ENCODE measurements at places on chromosomes 3 and 15.
A peak's percentile ranks its signal among the peaks of the same experiment; 100 is the strongest.

- no peak for DNase-seq
Measured at GRCh38 chr3:197542741-197543454, 12.9 kb downstream of the BDH1 start.

DNA sequence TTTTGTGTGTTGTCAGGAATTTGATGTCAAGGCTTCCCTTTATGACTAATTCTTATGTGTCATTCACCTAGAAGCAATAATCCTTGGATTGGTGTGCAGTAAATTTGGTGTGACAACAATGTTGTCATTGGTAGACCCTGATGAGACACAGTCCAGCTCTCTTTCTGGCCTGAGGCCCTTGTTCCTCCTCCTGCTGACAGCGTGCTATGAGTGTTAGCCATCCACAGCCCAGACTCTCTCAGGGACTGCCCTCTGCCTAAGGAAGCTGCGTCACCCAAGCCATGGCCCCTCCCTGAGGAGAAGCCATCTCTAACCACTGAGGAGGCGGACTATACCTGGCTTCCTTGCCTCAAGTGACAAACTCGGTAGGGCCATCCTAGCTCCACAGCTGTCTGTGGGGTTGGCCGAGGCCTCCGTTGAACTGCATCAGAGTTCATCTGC, 13.3 kb upstream of the TM4SF1 start:
- DNase-seq = no peak

DNA sequence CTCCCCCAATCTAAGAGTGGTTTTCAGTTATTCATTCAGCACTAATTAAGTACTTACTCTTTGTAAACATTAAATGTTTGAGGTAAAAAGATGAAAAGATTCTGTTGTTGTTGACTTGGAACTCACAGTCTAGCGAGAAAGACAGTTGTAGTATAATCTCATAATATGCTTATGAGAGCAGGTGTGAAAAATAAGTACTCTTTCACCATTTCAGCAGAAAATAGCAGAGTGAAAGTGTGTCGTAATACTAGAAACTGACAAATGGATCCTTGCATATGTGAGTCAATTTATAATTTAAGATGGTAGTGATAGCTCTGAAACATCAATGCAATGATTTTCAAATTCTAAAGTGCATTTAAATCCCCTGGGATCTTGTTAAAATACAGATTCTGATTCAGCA, 618.8 kb upstream of the CCDC54 start:
- no peak for DNase-seq

DNA sequence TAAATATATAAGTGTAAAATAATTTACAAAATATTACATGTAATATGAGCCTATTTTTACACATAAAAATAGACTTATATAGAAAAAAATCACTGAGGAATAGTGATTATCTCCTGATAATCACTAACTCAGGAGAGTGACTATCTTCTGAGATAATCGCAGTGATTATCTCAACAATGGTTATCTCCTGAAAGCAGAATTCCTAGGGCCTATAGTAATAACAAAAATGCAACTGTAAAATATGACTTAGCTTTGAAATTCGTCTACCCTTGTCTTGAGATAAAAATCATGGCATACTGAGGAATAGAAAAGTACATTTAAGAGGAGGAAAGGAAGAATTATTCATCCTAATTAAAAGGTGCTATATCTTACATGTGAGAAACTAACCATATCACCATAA, 117.0 kb upstream of the ASB14 start:
- DNase-seq = no peak

GRCh38 chr3:136898549-136898948, 36.5 kb downstream of the NCK1 start:
- no peak for DNase-seq

- no peak for DNase-seq
Measured at GRCh38 chr15:96181873-96182301, 148.6 kb upstream of the NR2F2 start.

DNA sequence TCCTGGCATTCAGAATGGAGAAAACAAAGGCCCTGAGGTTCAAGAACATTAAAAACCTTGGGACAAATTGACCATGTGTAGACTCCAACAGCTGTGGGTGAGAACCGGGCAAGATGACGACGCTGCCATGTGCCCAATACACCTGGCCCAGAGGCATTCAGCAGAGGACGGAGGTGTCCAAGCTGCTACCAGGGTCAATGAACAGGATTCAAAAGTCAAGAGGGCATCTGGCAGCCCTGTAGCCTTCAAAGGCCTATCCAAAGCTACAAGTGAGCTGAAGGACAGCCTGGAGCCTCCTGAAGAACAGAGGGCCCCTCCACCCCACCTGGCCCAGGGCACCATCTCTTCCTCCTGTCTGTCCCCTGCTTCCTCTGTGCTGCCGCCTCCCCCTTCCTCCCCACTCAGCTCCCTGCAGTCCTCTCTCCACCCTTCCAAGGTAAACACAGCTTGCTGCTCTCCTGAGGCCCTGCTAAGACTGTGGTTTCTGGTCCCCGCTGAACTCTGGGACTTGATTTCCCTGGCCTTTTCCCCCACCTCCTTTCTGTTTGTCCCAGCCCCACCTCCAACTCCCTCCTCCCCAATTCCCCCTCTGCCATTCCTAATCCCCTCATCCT, 57.5 kb downstream of the HMCES start:
- no peak for DNase-seq

- peak; percentile 66 for DNase-seq
Measured at GRCh38 chr3:151468284-151468917, 7.5 kb upstream of the IGSF10 start.

- no peak for DNase-seq
Measured at GRCh38 chr3:129973853-129974563, 512 bp upstream of the TRH start.

GRCh38 chr3:72185549-72186399, 400.8 kb upstream of the PROK2 start:
- no peak for DNase-seq

DNA sequence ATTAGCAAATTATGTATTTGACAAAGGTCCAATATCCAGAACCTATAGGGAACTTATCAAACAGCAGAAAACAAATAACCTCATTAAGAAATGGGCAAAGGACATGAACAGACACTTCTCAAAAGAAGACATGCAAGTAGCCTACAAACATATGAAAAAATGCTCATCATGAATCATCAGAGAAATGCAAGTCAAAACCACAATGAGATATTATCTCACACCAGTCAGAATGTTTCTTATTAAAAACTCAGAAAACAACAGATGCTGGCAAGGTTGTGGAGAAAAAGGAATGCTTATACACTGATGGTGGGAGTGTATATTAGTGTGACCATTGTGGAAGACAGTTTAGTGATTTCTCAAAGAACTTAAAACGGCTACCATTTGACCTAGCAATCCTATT, 116.1 kb upstream of the CRBN start:
- no peak for DNase-seq

DNA sequence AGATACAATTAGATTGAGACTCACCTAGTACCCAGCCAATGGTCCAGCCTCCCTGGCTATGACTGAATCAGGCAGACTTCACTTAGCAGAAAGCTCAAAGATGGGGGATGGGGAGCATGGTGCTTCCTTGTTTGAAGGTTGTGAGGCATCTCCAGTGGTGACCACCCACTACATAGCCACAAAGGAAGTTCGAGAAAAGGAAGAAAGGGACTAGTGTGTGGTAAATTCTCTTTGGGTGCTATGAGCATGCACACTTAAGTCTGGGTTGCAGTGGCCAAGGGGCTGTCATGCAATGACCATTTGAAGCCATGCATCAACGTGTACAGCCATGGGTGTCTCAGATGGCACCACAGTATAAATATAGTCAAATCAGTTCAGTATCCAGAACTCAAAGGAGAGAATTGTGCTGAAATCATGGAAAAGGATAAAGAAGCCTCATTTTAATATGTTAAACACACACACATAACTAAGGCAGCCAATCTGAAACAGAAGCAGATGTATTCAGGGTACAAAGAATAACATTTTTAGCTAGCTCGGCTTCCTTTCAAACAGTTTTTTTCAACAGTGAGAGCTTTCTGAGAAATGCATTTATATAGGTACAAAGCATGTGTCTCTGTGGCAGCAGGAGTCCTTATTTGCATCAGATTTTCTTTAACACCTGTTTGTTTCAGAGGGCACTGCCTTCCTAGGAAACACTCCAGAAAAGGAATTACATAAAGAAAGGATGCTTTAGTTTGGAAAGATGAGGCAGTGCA, 275.5 kb downstream of the GAP43 start:
- no peak for DNase-seq

Measured in NCI-H1694 treated with DMSO at 0.1 percent for 48 hours (cell line).